ENCODE measurements at places on chromosomes 5 and 9.

- DNase-seq, result no peak
These were observed 343.1 kb upstream of the DAB2 start for GRCh38 chr5:39767916-39768315.

- DNase-seq, result no peak
These were observed 1.4 kb downstream of the NDUFA8 start for GRCh38 chr9:122158202-122158601.

DNA sequence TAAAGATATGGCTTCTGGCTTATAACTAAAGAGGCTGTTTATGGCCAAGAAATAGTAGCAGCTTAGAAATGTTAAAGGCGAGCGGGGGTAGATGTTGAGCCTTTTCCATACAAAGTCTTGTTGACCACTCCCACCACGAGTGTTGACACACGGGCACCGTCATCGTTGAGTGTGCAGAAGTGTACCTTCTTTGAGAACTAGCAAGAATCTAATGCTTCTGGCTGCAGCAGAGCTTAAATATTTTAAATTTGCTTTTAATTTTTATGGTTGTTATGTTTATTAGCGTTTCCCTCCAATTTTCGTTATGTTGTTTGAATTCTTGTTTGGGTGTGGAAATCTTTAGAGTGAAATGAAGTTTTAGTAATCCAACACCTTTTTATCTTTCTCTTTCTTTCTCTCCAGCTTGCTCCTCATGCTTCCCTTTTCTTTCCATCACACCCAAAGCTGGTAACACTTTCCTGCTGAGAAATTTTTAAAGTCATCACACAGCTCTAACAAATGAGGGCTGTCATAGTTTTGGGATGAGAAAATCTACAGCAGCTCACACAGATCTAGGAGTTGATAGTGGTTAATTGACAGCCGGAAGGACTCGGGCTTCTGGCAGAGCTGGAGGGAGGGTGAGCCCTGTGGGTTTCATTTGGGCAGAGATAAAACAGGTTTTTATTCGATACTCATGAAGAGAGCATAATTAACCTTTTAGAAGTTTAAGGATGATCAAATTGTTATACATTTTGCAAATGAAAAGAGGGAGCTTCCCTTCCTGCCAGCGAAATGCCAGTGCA lies 120.1 kb upstream of the ZNF608 start:
- DNase-seq, result no peak

GRCh38 chr5:60851626-60852025 lies 7.6 kb upstream of the ELOVL7 start:
- DNase-seq, result no peak

DNA sequence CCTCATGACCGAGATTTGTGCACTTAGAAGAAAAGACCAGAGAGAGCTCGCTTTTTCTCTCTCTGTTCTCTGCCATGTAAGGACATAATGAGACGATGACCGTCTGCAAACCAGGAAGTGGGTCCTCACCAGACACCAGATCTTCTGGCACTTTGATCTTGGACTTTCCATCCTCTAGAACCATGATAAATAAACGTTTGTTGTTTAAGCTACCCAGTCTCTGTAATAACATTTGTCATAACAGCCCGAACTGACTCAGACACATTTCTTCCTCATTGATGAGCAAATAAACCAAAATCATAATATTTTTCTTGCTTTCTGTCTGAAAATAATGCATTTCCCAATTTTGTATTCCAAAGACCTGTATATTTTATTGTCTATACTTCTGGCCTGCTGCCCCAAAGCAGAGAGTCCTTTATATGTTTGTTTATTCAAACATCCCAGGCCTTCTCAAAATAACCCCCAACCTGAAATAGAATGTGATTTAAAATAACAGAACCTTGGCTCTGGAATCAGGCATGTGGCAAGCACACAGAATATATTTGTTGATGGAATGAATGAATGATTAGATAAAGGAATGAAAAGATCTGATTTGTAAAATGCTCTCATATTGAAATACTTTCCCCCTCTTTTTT lies 396.5 kb downstream of the ADGRV1 start:
- no peak for DNase-seq

- no peak for DNase-seq
These were observed 129.0 kb downstream of the PIK3R1 start for GRCh38 chr5:68344447-68345111.

- DNase-seq, result no peak
These were observed 7.9 kb upstream of the C1QTNF2 start for GRCh38 chr5:160378330-160378729.

DNA sequence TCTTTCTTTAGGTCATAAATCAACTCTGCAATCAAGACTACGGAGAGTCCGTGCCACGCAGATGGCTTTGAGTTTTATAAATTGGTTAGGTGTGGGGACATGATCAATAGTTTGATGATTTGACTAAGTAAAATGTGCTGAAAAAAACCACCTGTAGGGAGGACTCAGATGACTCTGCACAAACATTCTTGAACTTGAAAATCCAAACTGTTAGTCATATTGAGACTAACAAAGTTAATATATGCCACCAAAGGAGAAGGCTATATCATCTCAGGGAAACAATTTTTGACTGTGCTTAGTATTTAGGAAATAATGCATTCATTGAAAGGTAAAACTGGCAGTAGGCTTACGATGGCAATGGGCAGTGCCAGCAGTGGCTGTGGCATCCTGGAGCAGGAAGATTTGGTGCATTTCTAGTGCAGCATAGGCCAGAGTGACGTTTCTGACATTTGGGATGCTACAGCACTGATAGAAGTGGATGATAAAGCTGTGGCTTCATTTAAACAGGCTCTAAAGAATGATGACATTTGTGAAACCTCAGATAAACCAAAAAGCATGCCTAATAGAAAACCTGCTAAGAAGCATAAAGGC lies 291.1 kb downstream of the MLLT3 start:
- DNase-seq, result no peak

DNA sequence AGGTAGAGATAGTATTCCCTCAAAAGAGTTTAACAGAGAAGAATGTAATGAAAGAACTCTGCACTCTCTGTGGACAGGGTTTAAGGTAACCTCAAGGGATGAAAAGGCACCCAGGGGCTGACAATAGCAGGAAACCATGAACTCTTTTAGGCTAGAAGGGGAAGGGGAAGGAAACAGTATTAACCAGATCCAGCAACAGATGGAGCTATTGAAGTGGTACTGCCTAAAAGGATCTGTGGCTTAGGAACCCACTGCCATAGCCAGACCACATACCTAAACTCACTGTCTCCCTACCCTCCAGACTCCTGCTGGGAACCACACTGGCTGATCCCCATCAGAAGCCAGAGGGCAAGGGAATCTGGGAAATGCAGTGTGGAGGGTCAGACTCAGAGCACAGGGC lies 35.5 kb downstream of the PLGRKT start:
- DNase-seq, result no peak

DNA sequence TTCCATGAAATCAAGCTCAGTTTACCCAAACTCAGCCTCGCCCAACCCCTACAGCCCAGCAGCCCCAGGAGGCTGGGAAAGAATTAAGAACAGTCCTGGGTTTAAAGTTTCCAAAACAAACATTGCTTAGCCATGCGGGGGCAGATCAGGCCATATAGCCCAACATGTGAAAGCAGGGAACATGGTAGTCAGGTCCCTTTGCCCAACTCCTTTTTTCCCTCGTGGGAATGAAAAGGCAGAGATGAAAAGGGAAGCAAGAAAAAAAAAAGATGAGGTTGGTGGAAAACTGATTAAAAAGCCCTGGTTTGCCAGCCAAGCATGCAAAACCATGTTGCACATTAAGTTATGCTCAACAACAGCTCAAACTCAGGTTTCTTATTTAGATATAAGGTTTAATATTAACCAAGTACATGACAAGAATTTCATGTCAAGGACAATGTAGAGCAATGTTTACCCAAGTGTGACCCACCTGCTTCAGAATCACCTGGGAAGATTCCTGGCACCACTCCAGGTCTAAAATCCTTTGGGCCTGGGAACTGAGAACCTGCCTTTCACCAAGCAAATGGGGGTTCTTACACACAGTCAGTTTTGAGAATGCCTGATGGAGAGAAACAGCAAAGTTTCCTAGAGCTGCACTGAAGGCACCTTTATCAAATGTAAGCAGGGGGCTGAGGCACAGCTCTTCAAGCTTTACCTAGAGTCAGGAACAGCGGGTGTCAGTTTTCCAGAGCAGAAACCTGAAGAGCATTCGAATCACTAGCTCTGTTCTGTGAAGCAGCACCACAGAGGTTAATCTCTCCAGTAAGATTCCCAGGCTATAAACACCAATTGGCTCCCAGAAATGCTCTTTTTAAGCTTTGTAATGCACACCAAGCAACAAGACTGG lies 1.7 kb downstream of the FREM1 start:
- no peak for DNase-seq

- no peak for DNase-seq
These were observed 651 bp upstream of the AK1 start for GRCh38 chr9:127878001-127878651.

GRCh38 chr5:137201876-137202275 lies 297.2 kb downstream of the SPOCK1 start:
- DNase-seq, result peak; percentile 44

DNA sequence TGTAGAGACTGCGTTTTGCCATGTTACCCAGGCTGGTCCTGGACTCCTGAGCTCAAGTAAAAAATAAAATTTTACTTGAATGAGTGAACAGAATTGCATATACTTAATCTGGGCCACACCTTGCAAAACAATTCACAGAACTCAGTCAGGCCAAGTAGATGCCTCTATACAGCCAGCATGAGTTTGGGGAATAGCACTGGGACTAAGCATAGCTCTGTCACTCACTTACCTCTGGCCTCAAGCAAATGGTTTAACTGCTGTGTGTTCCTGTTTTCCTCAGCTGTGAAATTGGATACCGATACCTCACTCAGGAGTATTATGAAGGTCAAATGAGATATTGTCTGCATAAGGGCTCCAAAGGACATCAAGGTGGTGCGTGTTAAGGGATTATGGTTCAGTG lies 10.9 kb upstream of the FRMPD1 start:
- DNase-seq, result no peak

DNA sequence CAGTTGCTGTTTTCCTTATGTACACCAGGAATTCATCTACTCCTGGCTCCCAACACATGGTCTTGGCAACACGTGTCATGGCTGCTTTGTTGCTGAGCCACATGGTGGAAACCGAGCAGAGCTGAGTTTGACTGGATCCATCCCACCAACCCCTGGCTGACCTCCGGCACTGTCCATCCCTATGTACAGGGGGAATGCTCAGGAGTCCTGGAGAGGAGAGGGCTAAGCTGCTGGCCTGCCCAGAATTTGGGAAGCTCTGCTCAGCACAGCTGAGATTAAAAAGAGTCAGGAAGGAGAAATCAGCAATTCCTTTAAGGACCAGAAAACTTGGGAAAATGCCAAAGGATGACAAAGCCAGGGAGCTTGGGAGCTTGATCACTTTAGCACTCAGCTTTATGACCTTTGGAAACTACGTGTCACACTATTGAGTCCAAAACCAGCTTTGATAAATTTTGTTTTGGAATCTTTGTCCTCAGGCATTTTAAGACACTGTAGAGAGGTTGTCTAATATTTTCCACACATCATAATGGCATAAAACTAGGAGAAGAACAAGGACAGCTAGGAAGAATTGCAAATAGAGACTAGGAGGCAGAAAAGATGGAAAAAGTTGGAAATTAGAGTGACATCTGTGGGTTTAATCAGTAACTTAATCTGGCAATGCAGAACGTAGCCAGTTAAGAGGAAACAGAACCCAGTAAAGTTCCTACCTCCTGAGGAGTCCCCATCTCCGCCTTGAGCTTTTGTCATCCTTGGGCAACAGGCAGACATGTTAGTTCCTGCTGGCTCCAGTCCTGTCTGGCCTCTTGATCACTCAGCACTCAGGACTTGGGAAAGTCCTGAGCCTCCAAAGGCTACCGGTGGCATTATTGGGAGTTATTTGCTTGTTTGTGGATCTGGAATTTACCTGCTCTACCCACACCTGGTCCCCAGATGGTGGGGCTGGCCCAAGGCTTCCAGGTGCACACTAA lies 62.5 kb upstream of the PLPP1 start:
- DNase-seq, result peak; percentile 55

- DNase-seq, result no peak
These were observed 53.5 kb downstream of the NEURL1B start for GRCh38 chr5:172694541-172694940.

GRCh38 chr9:2140600-2141223 lies 125.6 kb downstream of the SMARCA2 start:
- no peak for DNase-seq

- no peak for DNase-seq
These were observed 282.5 kb upstream of the SMARCA2 start for GRCh38 chr9:1732670-1733069.

- no peak for DNase-seq
These were observed 130.7 kb downstream of the TRIM32 start for GRCh38 chr9:116817762-116818161.

DNA sequence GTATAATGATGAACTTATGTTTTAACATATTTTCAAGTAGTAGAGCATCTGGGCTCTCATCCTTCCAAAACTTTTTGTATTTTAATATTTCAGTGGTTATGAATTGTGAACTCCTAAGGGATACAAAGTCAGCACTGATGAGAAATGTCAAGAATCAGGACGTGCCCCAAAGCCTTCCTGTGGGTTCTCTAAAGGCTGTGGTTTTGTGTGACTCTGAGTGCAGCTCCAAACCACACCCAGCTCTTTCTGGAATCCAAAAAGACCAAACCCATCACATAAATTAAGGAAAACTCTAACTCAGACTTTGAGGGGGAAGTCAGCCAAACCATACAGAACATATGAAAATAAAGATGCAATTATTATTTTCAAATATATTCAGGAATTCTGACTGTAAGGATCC lies 40.8 kb upstream of the SMU1 start:
- no peak for DNase-seq

- no peak for DNase-seq
These were observed 17.3 kb upstream of the XPA start for GRCh38 chr9:97714435-97714834.

- peak; percentile 26 for DNase-seq
These were observed 36.2 kb upstream of the SMARCA2 start for GRCh38 chr9:1978941-1979340.

GRCh38 chr5:81579262-81579924 lies 171.5 kb downstream of the SSBP2 start:
- no peak for DNase-seq

DNA sequence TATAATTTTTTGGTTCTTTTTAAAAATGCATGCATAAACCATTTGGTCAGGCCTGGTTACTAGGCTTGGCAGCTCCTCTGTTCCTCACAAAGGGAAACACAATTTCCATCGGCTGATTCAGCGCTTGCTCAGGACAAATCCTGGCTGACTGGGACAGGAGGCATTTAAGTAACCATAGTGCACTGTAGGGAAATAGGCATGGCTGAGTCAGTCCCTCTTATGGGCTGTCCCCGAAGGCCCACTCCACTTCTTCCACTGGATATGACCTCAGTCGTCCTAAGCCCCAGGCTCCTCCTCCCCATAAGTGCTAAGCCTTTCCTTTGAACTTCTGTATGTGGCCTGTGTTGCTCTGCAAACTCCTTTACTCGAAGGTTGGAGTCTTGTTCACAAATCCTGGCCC lies 71.2 kb upstream of the GLIS3 start:
- DNase-seq, result no peak

- DNase-seq, result no peak
These were observed 426.3 kb upstream of the MEF2C start for GRCh38 chr5:89309268-89309667.
